ENCODE measurements at places on chromosomes 4 and X.

DNA sequence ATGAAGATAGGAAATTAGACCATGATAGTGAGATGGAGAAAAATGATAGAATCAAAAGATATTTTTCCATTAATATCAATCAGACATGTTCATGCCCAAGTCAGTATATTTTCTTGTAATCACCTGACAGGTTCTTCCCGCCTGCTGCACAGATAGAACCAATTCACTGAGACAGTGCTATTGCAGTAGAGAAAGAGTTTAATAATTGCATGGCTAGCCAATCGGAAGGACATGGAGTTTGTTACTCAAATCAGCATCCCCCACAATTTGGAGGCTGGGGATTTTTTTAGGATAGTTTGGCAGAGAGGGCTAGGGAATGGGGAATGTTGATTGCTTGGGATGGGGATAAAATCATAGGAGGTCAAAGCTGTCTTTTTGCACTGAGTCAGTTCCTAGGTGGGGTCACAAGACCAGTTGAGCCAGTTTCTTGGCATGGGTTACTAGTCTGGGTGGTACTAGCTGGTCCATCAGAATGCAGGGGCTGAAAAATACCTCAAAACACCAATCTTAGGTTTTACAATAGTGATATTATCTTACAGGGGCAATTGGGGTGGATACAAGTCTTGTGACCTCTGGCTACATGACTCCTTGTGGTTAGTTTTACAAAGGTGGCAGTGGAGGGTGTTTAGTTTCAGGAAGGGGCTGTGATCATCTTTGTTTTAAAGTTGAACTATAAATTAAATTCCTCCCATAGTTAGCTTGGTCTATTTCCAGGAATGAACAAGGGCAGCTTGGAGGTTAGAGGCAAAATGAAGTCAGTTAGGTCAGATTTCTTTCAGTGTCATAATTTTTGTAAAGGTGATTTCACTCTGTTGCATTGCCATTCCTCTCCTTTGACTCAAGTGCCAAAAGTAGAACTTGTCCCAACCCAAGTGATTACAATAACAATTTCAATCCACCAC, 100.3 kb upstream of the PDE5A start:
- no peak for DNase-seq

- no peak for DNase-seq
Observed at GRCh38 chrX:26613956-26614355, 398.0 kb downstream of the MAGEB5 start.

DNA sequence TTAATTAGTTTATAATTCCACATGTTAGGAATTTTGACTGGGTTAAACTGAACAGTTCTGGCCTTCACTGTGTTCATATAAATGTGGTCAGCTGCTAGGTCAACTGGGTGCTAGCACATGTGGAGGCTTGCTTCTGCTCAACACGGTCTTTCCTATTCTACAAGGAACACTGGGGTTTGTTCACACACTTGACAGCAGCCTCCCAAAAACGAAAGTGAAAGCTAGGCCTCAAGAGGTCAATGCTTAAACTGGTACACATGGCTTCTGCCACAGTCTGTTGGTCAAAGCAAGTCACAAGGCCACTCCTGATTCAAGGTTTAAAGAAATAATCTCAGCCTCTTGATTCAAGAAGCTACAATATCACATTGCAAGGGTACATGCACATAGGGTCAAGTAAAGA, 126.5 kb downstream of the QDPR start:
- DNase-seq = no peak

DNA sequence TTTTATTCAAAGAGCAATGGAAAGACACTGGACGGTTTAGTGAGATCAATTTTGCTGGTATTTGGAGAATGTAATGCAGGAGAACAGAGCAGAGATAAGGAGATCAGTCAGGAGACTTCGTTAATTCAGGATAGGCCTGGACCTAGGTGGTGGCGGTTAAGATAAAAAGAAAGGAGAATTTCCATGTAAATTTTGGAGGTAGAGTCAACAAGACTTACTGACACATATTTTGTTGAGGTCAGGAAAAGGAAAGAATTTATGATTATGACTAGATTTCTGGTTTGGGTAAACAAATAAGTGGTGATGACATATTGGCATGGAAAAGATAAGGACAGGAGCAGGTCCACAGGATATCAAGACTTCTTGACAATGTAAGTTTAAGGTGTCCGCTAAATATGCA, 8.8 kb upstream of the AMMECR1 start:
- no peak for DNase-seq

- DNase-seq = no peak
Observed at GRCh38 chr4:38867478-38868058, at the start of gene FAM114A1. Gene FAM114A1, plus strand, starts transcription at chr4:38867806. Its CDS starts 10,273 bp downstream, at chr4:38878079.

- DNase-seq = no peak
Observed at GRCh38 chr4:83629945-83630721, 94.2 kb downstream of the GPAT3 start.

- no peak for DNase-seq
Observed at GRCh38 chr4:38154681-38155588, 194.7 kb downstream of the PTTG2 start.

DNA sequence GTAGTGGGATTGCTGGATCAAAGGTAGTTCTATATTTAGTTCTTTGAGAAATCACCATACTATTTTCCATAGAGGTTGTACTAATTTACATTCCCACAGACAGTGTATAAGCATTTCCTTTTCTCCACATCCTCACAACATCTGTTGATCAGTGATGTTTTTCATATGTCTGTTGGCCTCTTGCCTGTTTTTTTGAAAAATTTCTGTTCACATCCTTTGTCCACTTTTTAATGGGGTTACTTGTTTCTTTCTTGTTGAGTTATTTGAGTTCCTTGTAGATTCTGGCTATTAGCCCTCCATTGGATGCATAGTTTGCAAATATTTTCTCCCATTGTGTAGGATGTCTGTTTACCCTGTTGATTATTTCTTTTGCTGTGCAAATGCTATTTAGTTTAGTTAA, 72.6 kb downstream of the STOX2 start:
- DNase-seq = no peak

DNA sequence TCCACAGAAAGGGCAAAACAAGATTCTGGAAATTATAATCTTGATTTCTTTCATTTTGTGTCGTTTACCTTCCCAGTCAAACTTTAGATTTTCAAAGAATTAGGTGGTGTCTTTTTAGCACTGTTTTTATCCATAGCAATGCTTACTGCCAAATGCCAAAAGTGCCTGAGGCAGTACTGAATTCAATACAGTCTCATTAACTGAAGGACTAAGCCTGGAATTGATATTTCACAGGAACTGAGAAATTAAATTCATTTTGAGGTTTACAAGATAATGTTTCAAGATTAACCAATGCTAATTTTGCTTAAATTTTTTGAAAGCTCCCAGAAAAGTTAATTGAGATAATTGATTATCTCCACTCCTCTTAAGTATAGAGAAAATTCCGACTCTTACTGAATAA, 68.8 kb upstream of the ARHGAP24 start:
- no peak for DNase-seq

DNA sequence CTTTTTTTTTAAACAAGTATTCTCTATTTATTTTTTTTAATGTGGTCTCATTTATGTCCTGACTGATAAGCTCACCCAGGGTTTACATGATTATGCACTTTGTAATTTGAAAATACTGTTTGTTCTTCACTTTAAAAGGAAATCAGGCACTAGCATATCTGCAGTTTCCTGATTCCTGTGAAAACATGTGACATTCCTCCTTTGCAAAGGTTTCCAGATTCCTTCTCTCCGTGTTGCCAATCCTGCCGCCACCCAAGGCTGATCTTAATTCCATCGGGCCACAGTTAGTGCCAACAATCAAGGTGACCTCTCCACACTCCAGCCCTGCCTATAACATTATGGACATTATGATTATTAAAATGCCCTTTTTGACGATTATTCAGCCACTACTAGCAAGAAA, 225.4 kb downstream of the PCDH7 start:
- no peak for DNase-seq

DNA sequence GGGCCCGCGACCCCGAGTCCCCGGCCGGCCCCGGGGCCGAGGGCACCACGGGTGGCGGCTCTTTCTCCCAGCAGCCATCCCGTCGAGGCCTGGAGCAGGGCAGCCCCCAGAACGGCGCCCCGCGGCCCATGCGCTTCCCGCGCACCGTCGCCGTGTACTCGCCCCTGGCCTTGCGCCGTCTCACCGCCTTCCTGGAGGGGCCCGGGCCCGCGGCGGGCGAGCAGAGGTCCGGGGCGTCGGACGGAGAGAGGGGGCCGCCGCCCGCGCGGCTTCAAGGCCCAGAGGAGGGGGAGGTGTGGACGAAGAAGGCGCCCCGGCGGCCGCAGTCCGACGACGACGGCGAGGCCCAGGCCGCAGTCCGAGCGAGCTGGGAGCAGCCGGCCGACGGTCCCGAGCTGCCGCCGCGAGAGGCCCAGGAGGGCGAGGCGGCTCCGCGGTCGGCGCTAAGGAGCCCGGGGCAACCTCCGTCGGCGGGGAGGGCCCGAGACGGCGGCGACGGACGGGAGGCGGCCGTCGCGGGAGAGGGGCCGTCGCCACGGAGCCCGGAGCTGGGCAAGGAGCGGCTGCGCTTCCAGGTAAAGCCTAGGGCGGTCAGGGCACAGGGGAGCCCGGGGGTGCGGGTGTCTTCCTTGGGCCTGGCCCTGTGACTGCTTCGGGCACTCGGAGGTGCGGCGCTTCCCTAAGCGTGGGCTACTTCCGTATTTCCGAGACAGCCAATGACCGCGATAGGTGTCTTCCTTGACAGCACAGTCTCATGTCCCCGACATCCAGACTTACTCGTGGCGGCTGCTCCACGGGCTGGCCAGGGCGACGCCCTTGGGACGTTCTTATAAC, 845 bp downstream of the ZAR1 start:
- DNase-seq = no peak

- DNase-seq = no peak
Observed at GRCh38 chrX:49209434-49210251, 9.7 kb upstream of the SYP start.

DNA sequence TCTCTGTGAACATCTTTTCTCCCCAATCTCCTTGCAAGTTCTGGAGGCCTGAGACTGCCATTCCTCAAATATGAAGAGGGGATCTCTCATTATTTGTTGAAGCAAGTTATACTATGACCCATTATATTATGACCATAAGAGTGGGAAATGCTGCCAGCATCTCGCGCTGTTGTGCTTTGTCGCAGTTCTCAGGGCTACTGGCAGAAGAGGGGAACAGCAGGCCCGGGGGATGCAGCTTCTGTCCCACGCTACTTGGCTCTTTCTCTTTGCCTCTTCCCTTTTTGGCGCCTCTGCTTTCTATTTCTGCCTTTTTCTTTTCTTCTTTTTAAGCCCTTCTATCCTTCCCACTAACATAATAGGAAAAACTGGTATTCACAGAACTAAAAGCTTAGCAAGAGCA, 64.2 kb downstream of the GEMIN8 start:
- no peak for DNase-seq

GRCh38 chrX:66050140-66050569, 10.3 kb upstream of the VSIG4 start:
- DNase-seq = no peak

GRCh38 chr4:143335979-143336780, 496 bp upstream of the GAB1 start:
- no peak for DNase-seq
